Umbilical cord (tissue), 2 donors: ENCODE measurements at places on chromosomes 16 and 17. TPM values are rescaled to one million over a fixed set of nuclear protein-coding genes. Genes with fewer than 3 reads are reported as not detected.

DNA sequence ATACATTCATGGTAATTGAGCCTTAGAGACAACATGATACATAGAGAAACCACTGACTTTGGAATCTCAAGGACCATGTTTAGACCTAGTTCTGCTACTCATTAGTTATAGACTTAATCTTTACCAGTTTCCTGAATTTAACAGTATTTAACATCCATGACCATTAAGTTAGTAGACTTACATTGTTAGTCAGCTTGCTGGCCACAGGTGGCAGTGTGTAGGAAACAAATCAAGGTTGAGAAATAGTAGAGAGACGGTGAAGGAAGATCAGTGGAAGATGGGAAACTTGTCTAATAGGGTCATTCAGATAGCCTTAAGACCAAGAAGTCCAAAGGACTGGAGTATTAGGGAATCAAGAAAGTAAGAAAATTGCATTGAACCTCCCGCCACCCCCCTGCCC, 31.0 kb downstream of the OMG start:
- DNase-seq: no peak

- no peak for DNase-seq
These were observed 44.2 kb downstream of the LYRM9 start for GRCh38 chr17:27848931-27849330.

DNA sequence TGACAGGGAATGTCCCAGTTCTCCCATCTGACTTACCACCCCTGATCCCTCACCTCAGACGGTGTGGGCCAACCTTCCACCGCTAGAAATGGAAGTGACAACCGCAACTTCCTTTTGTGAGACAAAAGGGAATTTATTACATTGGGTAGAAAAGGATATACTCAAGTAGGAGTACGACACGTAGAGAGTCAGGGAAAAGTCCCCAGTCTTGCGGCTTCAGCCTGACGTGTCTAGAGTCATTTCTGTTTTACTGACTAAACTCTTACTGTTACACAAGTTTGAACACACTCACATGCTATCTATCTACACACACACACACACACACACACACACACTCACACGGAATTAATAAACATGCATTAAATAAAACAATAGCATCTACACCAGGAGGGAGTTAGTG, 178.9 kb downstream of the COPRS start:
- DNase-seq: no peak

GRCh38 chr17:6145946-6146345, 75.8 kb downstream of the WSCD1 start:
- DNase-seq: no peak

DNA sequence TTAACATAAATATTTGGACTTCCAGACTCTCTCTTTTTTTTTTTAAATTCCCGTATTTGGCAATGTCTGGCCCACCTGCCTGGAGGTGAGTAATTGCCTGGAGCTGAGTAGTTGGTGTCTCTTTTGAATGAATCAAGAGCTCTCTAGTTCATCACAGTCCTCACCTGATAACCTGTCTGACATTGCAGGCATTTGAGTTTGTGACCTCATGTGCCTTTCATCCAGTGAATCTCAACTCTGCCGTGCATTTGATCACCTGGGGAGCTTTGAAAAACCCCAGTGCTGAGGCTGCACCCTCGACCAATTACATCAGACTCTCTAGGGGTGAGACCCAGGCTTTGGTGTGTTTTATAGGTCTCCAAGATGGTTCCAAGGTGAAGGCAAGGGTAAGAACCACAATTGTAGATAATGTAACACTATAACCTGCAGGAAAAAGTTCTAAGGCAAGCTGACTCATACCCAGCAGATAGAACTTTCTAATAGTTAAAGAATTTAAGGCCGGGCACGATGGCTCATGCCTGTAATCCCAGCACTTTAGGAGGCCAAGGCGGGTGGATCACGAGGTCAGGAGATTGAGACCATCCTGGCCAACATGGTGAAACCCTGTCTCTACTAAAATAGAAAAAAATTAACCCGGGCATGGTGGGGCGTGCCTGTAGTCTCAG, 24.5 kb upstream of the HS3ST2 start:
- DNase-seq: no peak

DNA sequence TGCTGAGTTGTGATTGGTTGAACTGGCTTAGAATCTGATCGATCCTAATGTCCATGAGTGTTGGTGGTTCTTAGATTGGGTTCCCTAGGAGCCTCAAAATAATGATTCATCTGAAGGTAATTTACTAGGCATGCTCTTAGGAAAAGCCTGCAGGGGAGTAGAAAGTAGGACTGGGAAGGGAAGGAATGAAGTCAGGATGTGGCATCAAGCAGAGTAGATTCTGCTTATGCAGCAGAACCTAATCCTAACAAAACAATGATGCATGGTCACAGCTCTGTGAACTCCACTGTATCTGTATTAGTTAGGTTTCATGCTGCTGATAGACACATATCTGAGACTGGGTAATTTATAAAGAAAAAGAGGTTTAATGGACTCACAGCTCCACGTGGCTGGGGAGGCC, 132.5 kb downstream of the HS3ST2 start:
- no peak for DNase-seq

GRCh38 chr16:56889206-56889605, 24.2 kb downstream of the SLC12A3 start:
- no peak for DNase-seq

GRCh38 chr17:3973495-3974137, 9.4 kb upstream of the ATP2A3 start:
- DNase-seq: no peak

DNA sequence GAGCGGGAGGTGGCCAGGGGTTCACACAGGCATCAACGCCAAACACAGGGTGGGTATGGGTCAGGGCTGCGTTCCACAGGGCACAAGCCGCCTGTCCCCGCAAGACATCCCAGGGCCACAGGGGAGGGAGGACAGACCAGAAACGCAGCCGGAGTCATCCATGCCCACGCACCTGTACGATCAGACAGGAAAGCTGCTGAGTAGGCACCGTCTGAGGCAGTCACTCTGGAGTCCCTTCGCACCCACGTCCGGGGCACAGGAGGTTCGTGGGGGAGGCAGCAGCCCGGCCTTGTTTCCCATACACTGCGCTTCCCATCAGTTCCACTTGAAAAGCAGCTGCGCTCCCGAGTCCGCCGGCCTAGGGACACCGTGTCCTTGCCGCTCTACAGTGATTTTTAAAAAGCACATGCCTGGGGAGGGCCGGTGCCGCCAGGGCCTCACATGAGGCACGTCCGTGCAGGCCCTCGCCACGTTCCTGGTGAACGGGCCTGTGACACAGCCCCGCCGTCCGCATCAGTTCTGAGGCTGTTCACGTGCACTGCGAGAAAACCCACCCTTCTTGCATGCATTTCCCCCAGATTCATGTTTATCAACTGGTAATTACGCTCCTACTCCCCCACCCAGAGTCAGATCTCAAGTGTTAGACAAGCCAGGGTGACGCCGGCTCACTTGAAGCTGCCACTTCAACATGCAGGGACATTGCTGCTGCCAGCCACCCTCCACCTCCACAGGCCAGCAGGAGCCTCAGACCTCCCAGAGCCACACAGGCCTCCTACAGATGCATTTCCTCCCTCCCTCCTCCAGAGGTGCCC, 34.8 kb downstream of the WDR45B start:
- DNase-seq: peak; percentile 42

DNA sequence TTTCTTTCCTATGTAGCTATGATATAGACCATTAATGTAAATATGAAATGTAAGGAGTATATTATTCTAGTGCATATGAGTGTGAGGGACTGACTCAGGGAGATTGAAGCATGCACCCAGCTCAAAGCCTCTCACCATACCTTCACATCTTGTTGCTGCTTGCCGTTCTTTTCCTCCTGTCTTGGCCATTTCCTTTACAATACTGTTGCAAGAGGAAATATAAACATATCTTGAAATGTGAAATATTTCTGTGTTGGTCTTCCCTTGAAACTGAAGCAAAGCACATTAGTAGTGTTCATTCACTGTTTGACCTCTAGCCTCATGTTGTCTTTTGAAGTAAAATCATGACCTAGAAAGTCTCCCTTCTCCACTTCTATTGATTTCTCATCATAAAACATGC, 46.6 kb downstream of the PHKB start:
- no peak for DNase-seq

The SLC16A11 gene
- total RNA-seq: 2.9 TPM

- peak; percentile 60 for DNase-seq
These were observed 11.0 kb upstream of the DPEP1 start for GRCh38 chr16:89602273-89602951.

The CDRT15L2 gene
- total RNA-seq: 5.5 TPM

The MYCBPAP gene
- total RNA-seq: not detected

DNA sequence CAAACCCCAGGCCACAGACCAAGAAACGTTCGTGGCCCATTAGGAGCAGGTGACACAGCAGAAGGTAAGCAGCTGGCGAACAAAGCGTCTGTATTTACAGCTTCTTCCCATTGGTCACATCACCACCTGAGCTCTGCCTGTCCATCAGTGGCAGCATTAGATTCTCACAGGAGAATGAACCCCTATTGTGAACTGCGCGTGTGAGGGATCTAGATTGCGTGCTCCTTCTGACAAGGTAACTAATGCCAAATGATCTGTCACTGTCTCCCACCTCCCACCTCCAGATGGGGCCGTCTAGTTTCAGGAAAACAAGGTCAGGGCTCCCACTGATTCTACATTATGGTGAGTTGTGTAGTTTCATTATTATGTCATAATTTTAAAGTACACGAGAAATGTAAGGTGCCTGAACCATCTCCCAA, 186.3 kb downstream of the CPPED1 start:
- no peak for DNase-seq

DNA sequence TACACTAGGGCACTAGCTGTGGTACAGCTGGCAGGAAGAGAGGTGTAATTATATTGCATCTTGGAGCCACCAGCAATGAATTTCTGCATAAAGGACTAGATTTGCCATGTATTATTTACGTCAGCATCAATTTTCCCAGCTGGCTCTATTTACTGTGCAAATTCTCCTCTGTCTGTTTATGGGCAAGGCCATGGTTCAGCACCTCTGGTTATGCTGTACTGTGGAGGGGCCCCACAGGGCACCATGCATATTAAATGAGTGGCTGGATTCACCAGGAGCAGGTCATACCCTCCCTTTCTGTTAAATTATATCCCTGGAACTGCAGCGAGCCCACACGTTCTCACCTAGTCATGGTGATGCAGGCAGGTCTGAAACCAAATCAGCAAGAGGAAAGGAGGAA, 19.8 kb downstream of the RAD51D start:
- no peak for DNase-seq

The TMEM100 gene
- total RNA-seq: 1.2 TPM

- peak; percentile 60 for DNase-seq
These were observed 7.9 kb upstream of the LLGL1 start for GRCh38 chr17:18217412-18218015.

- DNase-seq: no peak
These were observed 406.3 kb downstream of the NPIPA8 start for GRCh38 chr16:17930280-17930679.

DNA sequence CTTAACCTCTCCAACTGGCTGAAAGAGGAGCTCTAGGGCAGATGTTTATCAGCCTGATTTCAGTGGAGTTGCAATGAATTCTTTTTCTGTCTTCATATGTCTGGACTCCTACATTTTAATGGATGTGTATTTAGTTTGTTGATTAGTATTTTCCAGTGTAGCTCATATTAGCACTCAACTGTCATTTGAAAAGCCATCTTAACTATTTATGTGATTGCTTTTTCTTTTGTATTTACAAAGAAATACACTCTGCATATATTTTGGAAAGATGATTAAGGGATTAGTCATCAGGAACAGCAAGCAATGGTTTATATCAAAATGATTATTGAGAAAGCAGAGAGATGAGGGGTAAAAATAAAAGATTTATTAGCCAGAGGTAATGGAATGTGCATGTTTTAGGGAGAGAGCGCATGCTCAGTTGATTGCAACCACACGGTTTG, 71.1 kb downstream of the WWOX start:
- DNase-seq: no peak

GRCh38 chr17:41925991-41926590, 4.3 kb upstream of the ODAD4 start:
- no peak for DNase-seq

- no peak for DNase-seq
These were observed 680 bp upstream of the CCL15 start for GRCh38 chr17:36001862-36002603.

GRCh38 chr17:73526952-73527351, 117.3 kb downstream of the SDK2 start:
- no peak for DNase-seq

- DNase-seq: no peak
These were observed 42.8 kb downstream of the PHKB start for GRCh38 chr16:47503936-47504335.

GRCh38 chr16:74793571-74793970, 19.0 kb upstream of the FA2H start:
- DNase-seq: no peak

The HOXB6 gene
- total RNA-seq: not detected

GRCh38 chr17:39240631-39241030, 14.9 kb upstream of the STAC2 start:
- no peak for DNase-seq

- no peak for DNase-seq
These were observed 5.2 kb downstream of the C17orf50 start for GRCh38 chr17:35765756-35766488.

DNA sequence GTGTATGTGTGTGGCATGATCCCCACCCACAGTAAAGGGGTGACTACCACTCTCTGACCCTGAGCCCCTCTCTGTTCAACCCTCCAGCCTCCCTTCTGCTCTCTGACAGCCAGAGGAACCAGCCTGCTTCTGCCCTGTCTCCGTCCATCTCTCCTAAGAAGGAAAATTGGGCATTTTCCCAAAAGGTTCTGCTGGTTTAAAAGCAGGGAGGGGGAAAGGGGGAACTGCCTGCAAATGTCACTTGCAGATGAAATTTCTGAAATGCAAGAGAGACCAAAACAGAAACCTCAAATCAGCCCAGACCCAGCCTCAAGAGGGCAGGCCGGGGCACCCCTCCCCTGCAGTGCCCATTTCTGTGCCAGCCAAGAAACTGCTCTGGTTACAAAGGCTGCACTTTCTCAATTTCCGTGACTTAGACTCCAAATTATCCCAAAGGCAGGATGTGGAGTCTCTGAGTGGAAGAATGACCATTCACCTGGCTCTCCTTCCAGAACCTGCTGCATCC, 197.9 kb downstream of the RBFOX3 start:
- no peak for DNase-seq

The CCL14 gene
- 4.1 TPM for total RNA-seq

GRCh38 chr17:6996256-6997011, 585 bp downstream of the ALOX12 start:
- DNase-seq: no peak

DNA sequence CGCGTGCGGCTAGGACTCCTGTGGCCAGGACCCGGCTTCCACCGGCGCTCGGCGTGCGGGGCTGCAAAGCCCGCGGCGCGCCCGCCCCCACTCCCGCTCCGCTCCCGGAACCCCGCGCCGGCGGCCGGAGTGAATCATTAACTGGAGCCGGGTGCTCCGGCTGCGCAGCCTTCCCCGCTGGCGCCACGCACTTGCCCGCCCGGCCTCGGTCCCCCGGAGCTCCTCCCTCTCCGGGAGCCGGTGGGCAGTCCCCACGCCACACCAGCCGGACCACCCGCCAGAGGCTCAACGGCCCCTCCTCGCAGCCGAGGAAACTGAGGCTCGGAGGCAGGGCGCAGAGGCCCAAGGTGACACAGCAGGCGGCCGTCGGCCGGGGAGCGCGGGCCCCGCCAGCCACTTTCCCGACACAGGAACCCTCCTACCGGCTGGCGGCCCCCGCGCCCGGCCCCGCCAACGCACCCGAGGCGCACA, 580 bp downstream of the BCAR1 start:
- no peak for DNase-seq

- no peak for DNase-seq
These were observed 222.9 kb upstream of the IRX3 start for GRCh38 chr16:54509456-54509855.

- DNase-seq: no peak
These were observed 6.2 kb downstream of the SBK1 start for GRCh38 chr16:28298511-28298878.
